Activated CD4-positive, CD25-positive, alpha-beta regulatory T cell treated with anti-CD3 and anti-CD28 coated beads, Interleukin-2, amount 50 U/mL, for 24 hours (primary cell): ENCODE measurements at places on chromosomes 2 and 18.

DNA sequence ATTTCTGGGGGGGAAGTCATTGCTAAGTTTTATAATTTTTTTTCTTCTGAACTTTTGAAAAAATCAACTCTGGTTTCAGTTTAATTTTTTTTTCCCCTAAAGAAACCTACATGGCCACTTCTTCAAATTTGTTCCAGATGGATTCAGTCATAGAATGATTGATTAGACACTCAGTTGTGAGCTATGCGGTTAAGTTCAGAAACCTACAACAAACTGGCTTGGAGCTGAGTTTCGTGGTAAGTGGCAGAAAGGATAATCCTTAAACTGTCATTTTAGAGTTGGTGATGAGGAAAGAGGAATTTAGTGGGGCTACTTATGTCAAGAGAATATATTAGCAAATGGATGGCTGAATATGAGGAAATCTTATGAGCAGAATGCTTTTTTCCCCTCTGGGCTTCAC, 23.7 kb downstream of the EFEMP1 start:
- ATAC-seq: no peak

DNA sequence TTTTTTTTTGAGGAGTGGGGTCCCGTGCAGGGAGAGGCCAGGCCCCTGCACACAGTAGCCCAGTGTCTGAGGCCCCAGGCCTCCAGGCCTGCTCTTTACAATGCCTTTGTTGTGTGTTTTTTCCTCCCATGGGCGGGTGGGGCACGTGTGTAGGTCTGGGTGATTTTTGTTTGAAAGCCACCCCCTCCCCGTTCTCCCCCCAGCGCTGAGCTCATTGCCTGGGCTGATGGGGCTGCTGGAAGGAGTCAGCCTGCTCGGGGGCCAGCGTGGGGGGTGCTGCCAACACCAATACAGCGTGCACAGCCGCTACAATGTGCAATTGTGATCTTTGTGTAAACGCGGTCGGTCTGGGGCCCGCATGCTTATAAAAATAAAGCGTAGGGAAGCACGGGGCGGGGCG, 142.7 kb downstream of the DYSF start:
- no peak for ATAC-seq

GRCh38 chr18:46315161-46315560, 211.0 kb downstream of the HAUS1 start:
- ATAC-seq: no peak

- no peak for ATAC-seq
Observed at GRCh38 chr2:133086176-133086575, 416.2 kb upstream of the LYPD1 start.

GRCh38 chr2:228819701-228820100, 451.4 kb downstream of the PID1 start:
- ATAC-seq: no peak

DNA sequence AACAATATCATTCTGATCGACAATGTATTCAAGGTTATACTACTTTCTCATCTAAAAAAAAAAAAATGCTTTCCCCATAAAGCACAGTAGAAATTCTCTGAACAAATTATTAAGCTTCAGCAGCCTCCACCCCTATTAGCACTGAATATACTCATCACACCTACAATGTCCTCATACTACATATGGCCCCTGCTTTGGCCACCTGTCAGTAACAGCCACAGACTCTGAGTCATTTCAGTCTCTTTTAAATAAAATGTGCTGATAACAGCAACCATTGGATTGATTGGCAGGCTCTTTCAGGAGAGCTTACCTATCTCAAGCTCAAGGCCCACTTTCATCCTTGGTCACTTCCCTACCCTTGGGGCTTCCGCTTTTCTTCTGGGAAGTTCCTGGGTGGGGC, 236.7 kb downstream of the TMX3 start:
- no peak for ATAC-seq

GRCh38 chr18:75173125-75173432, 35.9 kb downstream of the PTGR3 start:
- ATAC-seq: no peak

DNA sequence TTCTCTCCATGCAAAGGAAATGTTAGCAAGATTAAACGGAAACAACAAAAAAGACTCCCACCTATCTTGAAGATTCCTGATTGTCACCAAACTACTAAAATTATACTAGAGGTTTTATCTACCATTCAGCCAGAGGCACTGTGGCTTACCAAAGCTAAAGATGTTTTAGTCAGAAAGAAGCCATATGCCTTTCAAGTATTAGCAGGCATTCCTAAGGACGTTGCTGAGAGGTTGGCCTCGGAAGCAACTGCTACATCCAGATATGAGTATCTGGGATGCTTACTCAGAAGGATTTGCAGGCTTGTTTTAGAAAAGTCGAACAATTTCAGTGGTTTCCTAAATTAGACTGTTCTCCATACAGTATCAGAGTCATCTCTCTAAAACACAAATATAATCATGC, 88.3 kb upstream of the UBE2E3 start:
- ATAC-seq: no peak

GRCh38 chr2:123853161-123853560, 171.9 kb upstream of the CNTNAP5 start:
- no peak for ATAC-seq

GRCh38 chr2:191427031-191427430, 181.8 kb downstream of the MYO1B start:
- no peak for ATAC-seq
